HEK293T (cell line): ENCODE measurements at places on chromosomes 3 and 15.

DNA sequence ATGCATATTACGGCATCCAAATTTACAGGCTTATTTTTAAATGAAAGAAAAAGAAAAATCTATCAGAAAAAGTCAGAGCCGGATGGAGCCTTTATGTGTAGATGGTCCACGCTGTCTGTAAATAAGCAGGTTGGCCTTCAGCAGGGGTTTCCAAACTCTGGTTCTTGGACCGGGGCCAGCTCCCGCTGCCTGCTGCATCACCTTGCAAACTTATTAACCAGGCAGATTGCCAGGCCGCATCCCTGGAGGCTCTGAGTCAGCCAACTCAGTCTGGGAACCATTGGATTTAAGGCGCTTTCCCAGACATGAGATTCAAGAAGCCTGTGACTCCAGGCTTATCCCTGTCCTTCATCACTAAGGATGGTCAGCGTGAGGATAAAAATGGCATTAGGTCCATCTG, 212.4 kb downstream of the OPA1 start:
- no peak for DNase-seq

GRCh38 chr3:71785532-71786216, 726 bp upstream of the PROK2 start:
- DNase-seq: no peak

DNA sequence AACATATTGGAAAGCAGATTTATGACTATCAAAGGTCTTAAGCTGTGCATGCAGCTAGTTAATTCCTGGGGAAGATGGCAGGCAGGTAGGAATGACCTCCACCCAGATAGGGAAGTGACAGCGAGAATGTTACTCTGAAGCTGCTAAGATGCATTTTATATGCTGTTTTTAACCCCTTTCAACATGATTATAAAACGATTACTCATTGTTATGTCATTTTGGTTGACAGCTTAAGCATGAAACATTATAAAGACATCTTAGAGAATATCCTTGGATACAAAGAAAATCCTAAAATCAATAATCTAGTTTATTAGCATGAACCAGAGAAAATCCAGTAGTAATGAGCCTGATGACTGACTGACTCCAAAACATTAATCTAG, 220.5 kb downstream of the NR1D2 start:
- DNase-seq: no peak

GRCh38 chr15:56957812-56958406, 39.5 kb downstream of the TCF12 start:
- no peak for DNase-seq

DNA sequence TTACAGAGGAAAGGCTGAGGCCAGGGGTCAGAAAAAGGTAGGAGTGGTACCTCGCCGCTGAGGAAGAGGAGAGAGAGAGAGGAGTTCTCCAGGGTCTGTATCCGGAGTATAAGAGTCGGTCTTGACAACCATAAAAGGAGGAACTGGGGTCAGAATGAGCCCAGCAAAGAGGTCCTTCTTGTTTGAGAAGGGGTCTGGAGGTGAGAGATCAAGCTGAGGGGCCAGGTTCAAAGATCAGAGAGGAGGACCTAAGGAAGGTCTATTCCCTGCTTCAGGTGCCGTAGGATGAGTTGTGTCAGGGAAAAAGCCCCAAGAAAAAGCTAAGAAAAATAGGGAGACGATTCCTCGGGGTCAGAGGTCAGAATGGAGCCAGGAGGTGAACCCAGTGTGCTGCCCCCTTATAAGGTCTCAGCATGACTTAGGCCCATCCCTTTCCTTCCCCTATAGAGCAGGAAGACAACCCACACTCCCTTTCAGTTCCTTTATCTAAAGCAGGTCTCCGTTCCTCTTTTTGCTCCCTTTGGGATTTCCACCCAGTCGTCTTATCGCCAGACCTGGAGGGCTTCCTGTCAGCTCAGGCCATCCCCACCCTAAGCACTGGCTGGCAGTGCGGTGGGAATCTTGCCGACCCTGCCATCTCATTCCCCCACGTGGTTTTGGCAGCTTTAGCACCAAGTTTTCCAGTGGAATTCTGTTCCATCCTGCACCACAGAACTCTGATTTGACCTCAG, 651 bp downstream of the MTMR14 start:
- DNase-seq: no peak

- DNase-seq: no peak
Observed at GRCh38 chr3:196219194-196219969, 3.0 kb downstream of the SLC51A start.

GRCh38 chr15:95450413-95450812, 880.1 kb upstream of the NR2F2 start:
- DNase-seq: no peak

DNA sequence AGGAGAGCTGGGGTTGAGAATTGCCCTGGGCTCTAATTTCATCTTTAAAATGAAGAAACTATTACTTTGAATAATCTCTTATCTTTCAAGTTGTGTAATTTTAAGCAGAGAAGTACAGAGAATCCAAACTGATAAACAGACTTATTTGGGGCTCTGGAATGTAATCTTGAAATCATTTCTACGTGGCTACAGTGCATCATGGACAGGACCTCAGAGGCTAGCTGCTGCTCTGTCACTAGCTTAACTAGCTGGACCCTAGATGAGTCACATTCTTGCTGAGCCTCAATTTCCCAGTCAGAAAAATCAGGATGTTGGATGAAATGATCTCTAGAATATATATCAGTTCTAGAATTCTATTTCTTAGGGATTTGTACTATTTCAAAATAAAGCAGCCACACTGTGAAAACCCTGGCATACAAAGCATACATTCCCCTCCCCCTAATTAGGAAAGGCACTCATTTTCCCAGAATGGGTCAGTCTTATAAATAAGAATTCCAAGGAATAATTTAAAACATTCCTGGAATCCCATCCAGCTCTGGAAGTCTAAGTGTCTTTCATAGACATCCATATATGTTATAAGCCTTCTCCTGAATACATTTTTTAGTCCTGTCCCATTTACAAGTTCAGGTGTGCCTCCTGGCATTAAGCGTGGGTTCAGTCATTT, 47.2 kb downstream of the RASGRP1 start:
- DNase-seq: no peak

- no peak for DNase-seq
Observed at GRCh38 chr3:10196389-10197052, 31.8 kb downstream of the IRAK2 start.

DNA sequence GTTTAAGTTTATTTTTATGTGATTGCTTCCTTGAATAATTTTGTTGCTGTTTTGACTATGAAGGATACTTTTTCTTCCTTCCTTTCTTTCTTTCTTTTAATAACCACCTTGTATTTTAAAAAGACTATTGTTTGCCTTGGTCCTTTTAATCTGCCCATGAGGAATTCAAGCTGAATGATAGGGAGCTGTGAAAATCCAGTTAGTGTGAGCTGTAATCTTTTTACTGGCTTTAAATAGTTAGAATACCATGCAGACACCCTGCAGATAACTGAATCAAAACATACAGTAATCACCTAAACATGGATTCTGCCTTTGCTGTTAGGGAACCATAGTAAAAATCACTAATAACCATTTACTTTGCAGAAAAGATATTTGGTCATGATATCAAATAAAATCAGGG, 110.7 kb downstream of the RSRC1 start:
- DNase-seq: no peak

GRCh38 chr3:50050361-50050760, 38.4 kb upstream of the RBM5 start:
- no peak for DNase-seq

- DNase-seq: no peak
Observed at GRCh38 chr3:71646971-71647370, 63.4 kb upstream of the FOXP1 start.

- no peak for DNase-seq
Observed at GRCh38 chr15:31077181-31077580, 24.3 kb downstream of the TRPM1 start.

GRCh38 chr3:189363590-189364255, 192.0 kb downstream of the TPRG1 start:
- no peak for DNase-seq
